Amygdala (tissue), 56 donors: ENCODE measurements at places on chromosomes 2 and 18.

- DNase-seq, result no peak
Observed at GRCh38 chr2:15694589-15694986, 102.9 kb downstream of the DDX1 start.

- no peak for DNase-seq
Observed at GRCh38 chr2:233021771-233022170, 8.7 kb upstream of the NGEF start.

DNA sequence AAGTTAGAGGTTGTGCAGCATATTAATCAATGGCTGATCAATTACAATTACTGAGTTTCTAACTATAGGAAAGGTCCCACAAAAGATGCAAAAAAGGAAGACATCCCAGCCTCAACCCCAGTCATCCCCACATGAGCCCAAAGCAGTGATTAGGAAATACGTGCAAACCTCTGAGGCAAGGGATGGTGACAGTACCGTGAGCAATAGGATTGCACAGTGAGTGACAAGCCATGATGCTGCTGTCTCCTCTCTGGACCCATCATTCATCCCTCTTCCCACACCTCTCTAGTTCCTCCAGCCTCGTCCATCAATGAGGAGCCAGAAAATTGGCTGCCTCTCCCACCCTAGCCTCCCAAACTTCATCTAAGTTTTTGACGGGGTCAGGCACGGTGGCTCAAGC lies 4.0 kb upstream of the SLC11A1 start:
- DNase-seq, result no peak

DNA sequence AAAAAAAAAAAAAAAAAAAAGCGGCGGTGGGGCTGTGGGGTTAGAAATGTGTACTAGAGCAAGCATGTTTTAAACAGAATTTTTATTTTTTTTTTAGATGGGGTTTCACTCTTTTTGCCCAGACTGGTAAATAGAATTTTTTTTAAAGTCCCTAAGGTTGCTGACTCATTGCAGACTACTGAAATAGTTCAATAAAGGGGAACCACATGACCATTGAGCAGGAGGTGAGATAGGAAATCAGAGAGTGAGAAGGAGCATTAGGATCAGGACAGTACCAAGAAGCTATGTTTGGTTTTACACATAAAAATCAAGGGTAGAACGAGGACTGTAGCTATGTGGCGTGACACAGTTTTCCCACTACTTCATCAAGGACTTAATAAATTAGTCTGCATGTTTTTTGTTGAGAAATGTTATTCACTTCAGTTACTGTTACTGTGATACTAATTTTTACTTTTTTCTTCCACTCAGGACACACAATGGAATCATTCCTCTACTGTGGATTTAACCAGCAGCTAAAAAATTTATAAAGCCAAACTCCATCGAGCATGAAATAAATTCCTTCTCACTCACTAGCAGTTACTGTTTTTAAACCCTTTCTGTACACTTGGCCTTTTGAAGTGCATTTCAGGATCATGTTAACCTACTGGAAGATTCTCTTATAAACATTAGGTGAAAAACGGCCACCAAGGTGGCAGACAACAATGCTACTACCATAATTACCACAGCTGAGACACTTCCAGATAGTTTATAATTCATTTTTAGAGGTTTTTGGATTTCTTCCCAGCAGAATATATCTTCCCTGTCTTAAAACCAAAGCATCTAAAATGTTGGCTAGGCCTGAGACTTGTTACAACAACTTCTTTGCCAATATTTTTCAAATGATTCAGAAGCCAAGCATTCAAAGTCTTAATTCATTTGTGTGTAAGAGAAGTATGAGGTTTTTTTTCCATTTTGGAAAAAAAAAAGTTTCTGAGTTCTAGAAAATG lies 33.2 kb downstream of the LAMA1 start:
- DNase-seq, result no peak

- DNase-seq, result no peak
Observed at GRCh38 chr18:59655676-59656075, 41.5 kb downstream of the CCBE1 start.

GRCh38 chr2:193843675-193844074 lies 1648.9 kb upstream of the TMEFF2 start:
- DNase-seq, result no peak

DNA sequence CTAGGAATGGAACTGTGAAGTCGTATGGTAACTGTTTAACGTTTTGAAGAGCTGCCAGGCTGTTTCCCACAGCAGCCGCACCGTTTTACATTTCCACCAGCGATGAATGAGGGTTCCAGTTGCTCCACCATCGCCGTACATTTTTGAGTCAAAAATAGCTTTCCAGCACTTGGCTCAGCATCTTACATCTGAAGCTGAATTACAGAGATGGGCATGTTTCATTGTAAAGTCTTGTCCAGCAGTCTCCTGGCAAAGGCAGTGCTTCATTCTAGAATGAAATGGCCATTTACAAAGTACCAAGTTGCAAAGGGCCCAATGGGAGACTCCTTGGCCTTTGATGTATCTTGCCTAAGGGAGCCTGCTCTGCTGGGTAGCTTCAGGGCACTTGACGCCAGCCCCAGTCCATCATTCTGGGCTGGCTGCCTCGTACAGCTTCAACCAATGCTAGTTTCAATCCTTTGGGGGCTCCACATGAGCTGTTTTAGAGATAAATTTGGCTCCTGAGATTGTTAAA lies 45.1 kb downstream of the ATIC start:
- no peak for DNase-seq

DNA sequence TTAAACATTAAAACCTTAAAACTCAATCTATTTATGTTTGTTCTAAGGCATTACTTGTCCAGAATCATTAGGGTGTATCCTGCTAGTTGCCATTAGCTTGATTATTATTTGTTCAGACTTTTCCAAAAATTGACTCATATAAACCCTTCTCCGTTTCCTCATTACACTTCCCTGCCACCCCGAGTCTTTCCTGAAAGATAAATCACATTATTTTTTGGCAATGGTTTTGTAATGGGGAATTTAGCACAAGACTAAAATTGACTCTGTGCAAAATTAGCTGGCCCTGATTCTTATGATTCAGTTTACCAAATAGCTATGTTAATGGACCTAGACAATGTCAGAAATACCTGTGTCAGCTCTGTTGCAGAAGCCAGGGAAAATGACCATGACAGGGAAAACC lies 112.2 kb upstream of the NT5C1B start:
- DNase-seq, result no peak

GRCh38 chr18:57951999-57952774 lies 91.8 kb upstream of the NEDD4L start:
- no peak for DNase-seq
